CD4-positive, CD25-positive, alpha-beta regulatory T cell (primary cell): ENCODE measurements at places on chromosomes 7 and 10. TPM values are rescaled to one million over a fixed set of nuclear protein-coding genes. Genes with fewer than 3 reads are reported as not detected.

The FAM107B gene
- total RNA-seq = 327 TPM

The DGKI gene
- not detected for total RNA-seq

The HERPUD2 gene
- 113 TPM for total RNA-seq

- no peaks in the 10 kb centered on the region for H3K27me3 ChIP-seq
- DNase-seq = peak; percentile 6
- H3K4me1 ChIP-seq = peaks cover 33% of the 10 kb centered on the region
- no peaks in the 10 kb centered on the region for H3K36me3 ChIP-seq
- peak overlapping the region; percentile 96 for H3K27ac ChIP-seq
Observed at GRCh38 chr7:92246360-92247101, 757 bp downstream of the ANKIB1 start.

DNA sequence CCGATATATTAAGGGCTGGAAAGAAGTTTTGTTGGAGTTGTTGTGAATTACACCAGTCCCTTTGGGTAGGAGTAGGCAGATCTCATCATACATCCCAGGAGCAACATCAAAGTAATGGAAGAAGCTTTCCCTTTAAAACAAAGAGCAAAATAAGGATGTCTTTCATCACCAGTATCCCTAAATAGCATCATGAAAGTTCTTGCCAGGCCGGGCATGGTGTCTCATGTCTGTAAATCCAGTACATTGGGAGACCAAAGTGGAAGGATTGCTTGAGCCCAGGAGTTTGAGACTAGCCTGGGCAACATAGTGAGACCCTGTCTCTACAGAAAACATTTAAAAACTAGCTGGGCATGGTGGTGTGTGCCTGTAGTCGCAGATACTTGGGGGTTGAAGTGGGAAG, 38.7 kb downstream of the LRRC20 start:
- H3K4me3 ChIP-seq = no peak overlapping the region
- H3K27ac ChIP-seq = no peak overlapping the region
- no peaks in the 10 kb centered on the region for H3K27me3 ChIP-seq
- no peaks in the 10 kb centered on the region for H3K4me1 ChIP-seq
- no peak for DNase-seq

DNA sequence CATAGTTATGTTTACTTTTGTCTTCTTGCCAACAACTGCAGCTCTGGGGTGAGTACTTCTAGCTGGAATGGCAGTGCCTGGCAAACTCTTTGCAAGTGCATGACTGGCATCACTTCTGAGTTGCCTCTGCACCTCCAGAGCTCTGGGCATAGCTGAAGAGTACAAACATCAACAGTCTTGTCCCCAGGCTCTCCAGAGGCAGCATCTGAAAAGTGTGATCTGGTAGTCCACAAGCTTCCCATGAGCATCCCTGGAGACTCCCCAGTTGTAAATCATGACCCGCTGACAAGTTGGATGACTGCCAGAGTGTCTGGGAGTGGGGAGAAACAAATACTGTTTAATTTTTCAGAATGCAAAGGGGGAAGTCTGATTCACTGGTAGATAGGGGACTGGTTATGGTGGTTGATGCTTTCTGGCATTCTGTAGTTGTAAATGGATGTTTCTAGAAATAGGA, 138.9 kb upstream of the CDK13 start:
- DNase-seq = no peak
- no peak overlapping the region for H3K27ac ChIP-seq
- H3K27me3 ChIP-seq = peaks cover 11% of the 10 kb centered on the region
- H3K4me3 ChIP-seq = no peak overlapping the region
- no peaks in the 10 kb centered on the region for H3K4me1 ChIP-seq

DNA sequence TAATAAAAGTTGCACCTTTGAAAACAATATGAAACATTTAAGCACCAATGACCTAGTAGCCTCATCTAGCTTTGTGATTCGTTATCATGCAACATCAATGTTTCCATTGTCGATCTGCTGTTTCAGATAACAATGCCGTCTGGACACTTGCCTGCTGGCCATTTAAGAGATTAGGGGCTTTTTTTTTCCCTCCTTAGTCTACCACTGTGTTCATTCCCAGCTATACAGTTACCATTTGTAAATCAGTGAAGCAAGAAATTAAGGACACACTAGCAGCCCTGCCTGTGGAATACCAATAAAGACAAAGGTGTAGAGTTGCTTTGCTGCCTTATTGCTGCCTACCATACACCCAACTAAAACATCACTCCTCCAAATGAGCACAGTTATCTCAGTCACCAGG, 37.6 kb upstream of the MYO3A start:
- H3K27ac ChIP-seq = no peak overlapping the region
- no peaks in the 10 kb centered on the region for H3K4me1 ChIP-seq
- no peaks in the 10 kb centered on the region for H3K27me3 ChIP-seq
- no peaks in the 10 kb centered on the region for H3K36me3 ChIP-seq
- DNase-seq = no peak

GRCh38 chr10:3747984-3748383, 37.0 kb downstream of the KLF6 start:
- H3K27me3 ChIP-seq = no peaks in the 10 kb centered on the region
- no peaks in the 10 kb centered on the region for H3K4me1 ChIP-seq
- no peak overlapping the region for H3K4me3 ChIP-seq
- no peaks in the 10 kb centered on the region for H3K36me3 ChIP-seq

GRCh38 chr7:132192809-132193208, 383.5 kb downstream of the PLXNA4 start:
- H3K36me3 ChIP-seq = no peaks in the 10 kb centered on the region
- no peak for DNase-seq
- no peaks in the 10 kb centered on the region for H3K4me1 ChIP-seq
- H3K27me3 ChIP-seq = no peaks in the 10 kb centered on the region
